Ureter (tissue), 1 donor: ENCODE measurements at places on chromosomes 13 and 19.

- DNase-seq: no peak
Measured at GRCh38 chr13:28442839-28443238, 52.1 kb downstream of the FLT1 start.

- DNase-seq: no peak
Measured at GRCh38 chr13:32852526-32852925, 163.7 kb upstream of the KL start.

DNA sequence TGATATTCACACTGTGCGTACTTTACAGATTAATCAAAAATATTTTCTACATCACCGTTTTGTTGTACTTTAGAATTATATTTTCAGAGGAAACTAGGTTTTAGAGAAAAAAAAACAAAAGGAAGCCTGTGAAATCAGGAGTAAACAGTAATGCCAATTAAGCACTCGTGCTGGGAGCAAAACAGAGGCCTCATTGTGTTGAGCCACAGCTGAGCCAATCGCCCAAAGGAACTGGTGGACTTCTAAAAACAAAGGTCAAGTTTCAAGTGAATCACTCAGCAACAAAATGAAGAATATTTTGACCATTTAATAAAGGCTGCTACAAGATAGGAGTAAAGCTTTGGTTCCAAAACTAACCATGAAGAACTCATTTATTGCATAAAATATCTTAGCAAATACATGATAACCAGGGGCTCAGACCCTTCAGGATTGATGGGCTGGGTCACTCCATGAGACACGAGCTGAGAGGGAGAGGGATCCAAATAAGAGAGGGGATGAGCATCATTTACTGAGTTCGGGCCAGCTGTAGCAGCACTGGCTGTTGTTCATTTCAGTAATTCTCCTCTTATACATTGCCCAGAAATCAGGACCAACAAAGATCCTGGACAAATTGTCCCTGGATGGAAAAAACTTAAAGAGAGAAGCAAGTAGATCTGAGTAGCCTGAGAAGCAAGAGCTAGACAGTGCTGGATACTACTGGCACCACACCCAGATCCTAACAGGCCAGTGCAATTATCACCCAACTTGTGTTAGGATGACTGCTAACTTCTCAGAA is 8.3 kb upstream of the NALCN start:
- no peak for DNase-seq

DNA sequence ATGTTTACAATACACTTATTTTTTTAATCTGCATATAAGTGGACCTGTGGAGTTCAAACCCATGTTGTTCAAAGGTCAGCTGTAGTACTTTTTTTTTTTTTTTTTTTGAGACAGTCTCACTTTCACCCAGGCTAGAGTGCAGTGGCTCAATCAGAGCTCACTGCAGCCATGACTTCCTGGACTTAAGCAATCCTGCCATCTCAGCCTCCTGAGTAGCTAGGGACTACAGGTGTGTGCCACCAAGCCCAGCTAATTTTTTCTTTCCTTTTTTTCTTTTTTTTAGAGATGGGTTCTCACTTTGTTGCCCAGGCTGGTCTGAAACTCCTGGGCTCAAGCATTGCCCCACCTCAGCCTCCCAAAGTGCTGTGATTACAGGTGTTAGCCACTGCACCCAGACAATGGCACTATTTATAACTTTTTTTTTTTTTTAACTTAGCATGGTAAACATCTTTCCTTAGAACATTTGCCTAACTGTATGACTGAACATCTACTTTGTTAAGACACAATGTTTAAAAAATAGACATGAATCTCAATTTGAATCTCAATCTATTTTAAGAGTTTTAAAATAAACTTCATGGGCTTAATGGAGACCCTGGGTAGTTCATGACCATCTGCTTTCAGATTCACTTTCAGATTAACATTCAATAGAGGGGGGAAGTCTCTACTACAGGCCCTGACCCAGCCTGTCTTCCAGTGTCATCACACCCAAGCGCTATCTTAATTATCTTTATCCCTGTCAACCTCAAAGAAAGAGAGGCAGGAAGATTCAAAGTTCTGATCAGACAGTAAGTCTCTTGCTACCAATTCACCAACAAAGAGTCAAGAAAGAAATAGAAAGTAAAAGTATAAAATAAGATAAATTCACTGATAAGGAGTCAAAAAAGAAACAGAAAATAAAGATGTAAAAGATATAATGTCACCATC is 97.7 kb upstream of the DOCK9 start:
- DNase-seq: no peak

DNA sequence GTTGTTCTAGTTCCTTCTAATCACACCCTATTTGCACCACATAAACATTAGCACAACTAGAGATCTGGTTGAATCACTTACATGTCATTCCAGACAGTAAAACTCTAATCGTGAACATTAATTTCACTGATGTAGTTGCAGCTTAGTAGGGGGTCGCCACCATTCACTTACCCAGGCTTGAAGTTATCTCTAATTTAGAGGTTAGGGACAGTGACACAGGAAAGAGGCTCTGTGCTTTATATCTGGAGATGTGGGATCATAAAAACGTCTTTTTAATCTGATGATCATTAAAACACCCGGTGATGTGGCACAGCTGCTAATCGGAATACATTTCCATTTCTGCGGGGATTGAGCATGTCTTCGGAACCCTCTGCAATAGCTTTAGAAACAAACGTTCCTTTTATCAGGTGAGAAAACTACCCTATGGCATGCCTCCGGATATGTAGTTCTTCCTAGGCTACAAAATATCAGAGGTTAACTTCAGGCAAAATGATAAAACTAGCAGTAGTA is 523.0 kb downstream of the MYO16 start:
- DNase-seq: no peak

GRCh38 chr13:103539721-103540381 is 473.6 kb upstream of the SLC10A2 start:
- no peak for DNase-seq

DNA sequence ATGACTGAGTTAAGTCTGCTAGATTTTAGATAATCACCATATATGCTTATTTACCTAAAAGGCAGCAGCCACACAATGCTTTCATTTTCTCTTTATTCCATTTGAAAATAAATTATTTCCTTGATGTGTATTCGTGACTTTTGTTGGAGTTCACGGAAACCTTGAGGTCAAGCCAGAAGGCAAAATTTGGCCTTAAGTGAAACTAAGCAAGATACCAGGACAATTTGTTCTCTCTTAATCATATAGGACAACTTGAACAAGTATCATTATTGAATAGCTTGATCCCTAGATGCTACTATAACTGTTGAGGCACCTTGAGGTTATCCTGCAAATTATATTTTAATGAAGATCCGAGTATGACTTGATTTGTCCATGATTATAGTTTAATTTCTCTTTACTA is 429.2 kb upstream of the DACH1 start:
- no peak for DNase-seq

DNA sequence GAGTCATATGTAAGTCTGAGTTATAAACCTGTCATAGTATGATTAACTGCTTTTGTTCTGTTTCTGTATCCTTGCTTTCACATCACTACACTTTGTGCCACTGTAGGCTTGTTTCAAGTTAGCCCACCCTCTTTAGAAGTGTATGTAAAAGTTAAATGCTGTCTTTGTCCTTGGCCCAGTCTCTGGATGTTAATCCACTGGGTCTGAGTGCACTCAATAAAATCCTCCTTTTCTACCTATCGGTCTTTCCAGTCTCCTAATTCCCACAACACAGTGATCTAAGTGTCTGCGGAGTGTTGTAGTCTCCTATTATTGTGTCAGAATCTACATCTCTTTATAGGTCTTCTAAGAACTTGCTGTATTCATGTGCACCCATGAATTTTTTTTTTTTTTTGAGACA is 14.1 kb downstream of the ZNF429 start:
- DNase-seq: no peak

DNA sequence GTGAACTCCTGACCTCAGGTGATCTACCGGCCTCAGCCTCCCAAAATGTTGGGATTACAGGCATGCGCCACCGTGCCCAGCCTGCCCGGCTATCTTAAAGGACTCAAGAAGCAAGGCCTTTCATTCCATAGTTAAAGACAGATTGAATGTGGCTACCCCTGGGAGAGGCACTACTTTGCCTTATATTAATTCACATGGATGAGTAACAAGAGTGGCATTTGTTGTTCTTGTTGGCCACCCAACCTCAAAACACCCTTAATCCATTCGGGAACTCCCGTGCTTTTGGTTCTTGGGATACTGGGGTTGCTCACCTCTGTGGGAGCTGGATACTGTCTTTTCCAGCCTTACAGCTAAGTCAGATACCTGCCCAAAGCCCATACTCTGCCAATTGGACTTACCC is 34.4 kb upstream of the ABCC4 start:
- DNase-seq: no peak

- DNase-seq: no peak
Measured at GRCh38 chr13:78714717-78715116, 55.8 kb upstream of the OBI1 start.

GRCh38 chr13:49683489-49683888 is 7.8 kb downstream of the EBPL start:
- no peak for DNase-seq

DNA sequence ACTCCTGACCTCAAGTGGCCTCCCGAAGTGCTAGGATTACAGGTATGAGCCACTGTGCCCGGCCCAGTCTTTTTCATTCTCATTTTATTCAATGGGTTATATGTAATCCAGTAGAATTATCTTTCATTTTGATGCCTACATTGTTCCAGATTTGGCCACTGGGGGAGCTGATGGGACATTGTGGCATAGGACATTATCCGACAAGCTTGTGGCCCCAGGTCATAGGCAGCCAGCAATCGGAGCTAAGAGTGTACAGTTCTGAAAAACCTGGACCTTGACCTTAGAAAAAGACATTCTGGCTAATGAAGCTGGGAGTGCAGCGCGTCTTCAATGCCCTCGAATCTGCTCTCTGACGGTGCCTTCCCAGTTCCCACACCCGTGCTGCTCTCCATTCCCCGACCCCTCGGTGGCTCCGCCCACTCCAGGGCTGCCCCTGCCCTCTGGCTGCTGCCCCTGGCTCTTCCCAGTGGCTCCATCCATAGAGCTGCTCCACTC is 108.7 kb downstream of the TEX29 start:
- no peak for DNase-seq

- no peak for DNase-seq
Measured at GRCh38 chr13:75360170-75360569, 121.8 kb downstream of the TBC1D4 start.

DNA sequence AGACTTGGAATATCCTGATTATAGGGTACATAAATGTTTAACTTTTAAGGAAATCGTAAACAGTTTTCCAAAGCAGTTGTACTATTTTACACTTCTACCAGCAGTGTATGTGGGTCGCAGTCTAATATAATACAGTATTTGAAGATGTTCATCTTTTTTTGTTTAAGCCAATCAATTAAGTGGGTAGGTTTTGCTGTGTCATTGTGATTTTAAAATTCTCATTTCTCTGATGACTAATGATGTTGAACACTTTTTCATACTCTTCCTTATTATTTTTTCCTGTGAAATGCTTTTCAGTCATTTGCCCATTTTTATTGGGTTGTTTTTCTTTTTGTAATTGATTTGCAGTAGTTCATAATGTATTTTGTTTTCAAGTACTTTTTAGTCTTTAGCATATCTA is 2689.7 kb downstream of the PCDH9 start:
- DNase-seq: no peak

- no peak for DNase-seq
Measured at GRCh38 chr13:73228546-73228945, 169.7 kb downstream of the KLF5 start.

DNA sequence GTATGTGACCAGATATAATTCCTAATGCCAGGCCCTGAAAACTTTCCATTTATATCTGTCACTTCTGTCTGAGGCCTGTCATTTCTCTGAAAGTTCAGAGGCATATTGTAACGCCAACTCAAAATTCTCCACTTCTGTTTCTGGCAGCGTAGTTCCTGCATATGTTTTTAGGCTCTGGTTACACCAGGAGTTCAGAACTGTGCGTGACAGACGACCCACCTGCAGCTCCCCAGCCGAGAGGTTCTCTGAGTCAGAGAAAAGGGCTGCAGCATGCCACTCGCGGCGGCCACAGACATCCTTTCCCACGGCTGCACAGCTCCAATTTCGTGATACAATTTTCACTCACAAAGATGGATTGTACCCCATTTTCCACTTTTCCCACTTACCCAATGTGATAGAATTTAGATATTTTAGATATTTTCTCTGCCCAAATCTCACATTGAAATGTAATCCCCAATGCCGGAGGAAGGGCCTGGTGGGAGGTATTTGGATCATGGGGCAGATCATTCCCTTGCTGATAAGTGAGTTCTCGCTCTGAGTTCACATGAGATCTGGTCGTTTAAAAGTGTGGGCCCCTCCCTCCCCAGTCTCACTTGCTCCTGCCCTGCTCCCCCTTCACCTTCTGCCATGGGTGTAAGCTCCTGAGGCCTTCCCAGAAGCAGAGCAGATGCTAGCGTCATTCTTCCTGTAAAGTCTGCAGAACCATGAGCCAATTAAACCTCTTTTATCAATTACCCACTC is 308.1 kb downstream of the LIG4 start:
- DNase-seq: no peak

DNA sequence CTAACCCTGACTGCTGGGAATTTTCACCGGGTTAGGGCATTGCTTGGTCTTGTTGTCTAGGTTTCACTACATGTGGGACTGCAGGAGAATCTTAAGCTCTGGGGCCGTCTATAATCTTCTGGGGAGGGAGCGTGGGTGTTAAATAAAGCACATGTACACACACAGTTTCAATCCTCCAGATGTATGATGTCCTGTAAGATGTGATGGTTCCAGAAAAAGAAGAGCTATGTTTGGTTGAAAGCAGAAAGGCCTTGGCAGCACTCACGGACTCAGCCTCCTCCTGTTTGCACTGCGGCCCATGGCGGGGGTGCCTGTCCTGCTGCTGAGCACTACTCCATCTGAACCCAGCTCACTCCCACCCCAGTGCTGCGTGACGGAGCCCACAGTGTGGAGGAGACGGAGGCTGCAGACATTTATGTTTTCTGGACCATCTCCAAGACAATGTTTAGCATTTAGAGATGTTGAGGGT is 343.5 kb downstream of the TEX29 start:
- DNase-seq: peak; percentile 37
